Left renal pelvis (tissue), 4 donors: ENCODE measurements at places on chromosomes 7 and 10. TPM values are rescaled to one million over a fixed set of nuclear protein-coding genes. Genes with fewer than 3 reads are reported as not detected.

Gene SVOPL
- 0.31 TPM for polyA plus RNA-seq

DNA sequence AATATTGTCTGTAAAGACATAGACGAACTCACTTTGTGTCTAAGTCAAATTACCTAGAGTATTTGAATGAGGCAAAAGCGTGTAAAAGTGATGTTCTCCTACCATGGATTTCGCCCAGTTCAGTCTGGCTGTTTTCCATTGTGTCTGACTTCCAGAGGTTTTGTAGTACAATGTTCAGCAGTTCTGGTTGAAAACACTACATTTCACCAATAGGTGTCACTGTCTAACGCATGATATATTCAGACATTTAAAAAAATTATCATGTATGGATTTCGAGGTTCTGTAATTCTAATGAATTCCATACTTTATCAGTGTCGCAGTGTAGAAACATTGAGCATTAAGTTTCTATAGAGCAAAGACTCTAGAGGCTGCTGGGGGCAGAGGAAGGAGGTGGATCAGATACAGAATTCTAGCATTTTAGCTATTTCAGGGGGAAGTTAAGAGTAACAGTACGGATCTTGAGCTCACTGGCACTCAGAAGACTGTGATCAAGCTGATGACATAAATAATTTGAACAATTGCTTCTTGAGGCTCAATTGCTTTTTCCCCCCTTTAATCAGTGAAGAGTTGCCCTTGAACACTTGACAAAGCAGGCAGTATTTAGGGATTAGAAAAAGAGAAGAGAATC is 196.9 kb upstream of the RHOBTB1 start:
- peak; percentile 50 for DNase-seq

GRCh38 chr7:29484280-29484679 is 79.4 kb upstream of the PRR15 start:
- DNase-seq, result no peak

DNA sequence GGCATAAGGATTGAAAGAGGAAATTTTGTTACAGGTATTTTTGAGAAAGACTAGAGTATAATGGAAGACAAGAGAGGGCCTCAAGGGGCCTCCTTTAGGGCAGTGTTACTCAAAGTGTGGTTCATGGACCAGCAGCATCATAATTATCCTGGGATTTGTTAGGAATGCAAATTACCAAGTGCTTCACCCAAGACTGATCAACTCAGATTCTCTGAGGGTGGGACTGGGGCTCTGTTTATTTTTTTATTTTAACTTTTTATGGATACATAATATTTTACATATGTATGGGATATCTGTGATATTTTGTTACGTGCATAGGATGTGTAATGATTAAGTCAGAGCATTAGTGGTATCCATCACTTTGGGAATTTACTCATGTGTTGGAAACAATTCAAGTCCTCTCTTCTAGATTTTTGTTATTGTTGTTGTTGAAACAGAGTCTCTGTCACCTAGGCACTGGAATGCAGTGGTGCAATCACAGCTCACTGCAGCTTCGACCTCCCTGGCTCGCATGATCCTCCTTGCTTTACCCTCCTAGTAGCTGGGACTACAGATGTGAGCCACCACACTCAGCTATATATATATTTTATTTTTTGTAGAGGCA is 2.2 kb upstream of the KCTD7 start:
- no peak for DNase-seq
